Activated gamma-delta T cell treated with anti-CD3 and anti-CD28 coated beads, Interleukin-2, amount 50 U/mL, for 16 hours (primary cell): ENCODE measurements at places on chromosomes 7 and 10.

DNA sequence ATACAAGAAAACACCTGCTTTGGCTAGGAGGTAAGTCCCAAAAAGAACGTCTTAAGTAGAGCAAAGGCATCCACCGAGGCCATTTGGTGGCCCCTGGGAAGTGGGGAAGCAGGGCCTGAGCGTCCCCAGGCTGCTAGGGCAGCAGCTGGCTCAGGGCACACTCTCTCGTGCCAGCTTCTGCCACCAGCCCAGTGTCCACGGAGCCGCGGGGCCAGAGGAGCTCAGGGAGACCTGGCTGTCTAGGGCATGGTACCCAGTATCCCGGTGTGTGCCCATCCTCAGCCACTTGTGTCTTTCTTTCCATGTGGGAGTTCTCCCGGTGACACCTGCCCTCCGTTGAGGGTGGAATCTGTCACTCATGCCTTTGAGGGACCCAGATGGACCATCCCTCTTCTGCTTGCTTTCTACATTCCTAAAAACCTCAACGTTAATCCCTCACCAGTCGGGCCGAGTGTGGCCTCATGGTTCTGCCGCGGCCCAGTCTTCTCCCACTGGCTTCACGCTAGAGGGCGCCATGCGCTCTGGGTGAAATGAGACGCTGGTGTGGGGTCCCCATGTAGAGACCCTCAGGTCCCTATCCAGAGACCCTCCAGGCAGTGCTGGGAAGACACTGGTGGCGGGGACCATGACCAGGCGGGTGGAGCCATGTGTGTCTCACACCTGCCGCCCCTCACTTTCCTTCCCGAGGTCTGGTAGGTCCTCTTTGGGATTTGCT, 9.5 kb upstream of the AP5Z1 start:
- no peak for DNase-seq

DNA sequence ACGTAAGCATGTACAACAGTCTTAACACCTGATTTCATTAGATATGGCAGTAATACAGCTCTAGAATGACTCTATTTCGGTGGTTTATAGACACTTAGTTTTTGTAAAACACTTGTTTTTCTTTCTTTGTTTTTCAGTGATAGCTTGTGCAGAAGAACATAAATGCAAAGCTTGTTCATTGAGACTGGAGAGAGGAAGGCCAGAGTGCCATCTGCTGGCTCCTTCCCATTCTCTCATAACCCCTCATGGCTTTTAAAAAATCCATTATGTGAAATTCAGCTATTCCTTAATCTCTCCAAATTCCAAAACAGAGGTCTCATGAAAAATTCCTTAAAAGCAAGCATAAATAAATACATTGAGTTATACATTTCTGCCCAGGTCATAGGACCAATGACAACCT, 76.3 kb downstream of the CACNB2 start:
- no peak for DNase-seq

DNA sequence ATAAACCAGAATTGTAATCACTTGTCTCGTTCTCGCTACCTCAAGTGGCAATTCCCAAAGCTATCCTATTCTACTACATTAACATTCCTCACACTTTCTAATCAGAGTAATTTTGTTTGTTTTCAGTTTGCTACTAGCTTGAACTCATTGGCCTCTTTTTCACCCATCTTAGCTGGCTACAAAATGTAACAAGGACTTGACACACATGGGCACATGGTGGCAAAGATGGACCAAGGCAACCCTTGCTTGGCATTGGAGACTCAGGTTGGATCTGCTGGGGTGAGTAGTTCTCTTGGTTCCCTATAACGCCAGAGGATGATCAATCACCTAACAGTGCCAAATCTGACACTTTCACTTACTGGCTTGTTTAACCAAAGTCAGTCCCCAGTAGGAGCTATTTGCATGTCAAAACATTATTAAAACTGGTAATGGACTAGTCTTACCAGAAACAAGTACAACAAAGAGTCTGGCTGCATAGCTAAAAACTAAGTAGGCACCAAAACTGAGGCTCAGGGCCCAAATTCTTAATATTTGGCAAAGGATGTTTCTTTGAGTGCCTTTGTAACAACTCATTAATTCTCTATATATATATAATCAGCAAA, 1.9 kb downstream of the USP6NL start:
- no peak for DNase-seq

GRCh38 chr7:155423337-155424285, 34.3 kb upstream of the EN2 start:
- no peak for DNase-seq

GRCh38 chr7:74604326-74605020, 53.0 kb upstream of the GTF2I start:
- DNase-seq, result no peak

DNA sequence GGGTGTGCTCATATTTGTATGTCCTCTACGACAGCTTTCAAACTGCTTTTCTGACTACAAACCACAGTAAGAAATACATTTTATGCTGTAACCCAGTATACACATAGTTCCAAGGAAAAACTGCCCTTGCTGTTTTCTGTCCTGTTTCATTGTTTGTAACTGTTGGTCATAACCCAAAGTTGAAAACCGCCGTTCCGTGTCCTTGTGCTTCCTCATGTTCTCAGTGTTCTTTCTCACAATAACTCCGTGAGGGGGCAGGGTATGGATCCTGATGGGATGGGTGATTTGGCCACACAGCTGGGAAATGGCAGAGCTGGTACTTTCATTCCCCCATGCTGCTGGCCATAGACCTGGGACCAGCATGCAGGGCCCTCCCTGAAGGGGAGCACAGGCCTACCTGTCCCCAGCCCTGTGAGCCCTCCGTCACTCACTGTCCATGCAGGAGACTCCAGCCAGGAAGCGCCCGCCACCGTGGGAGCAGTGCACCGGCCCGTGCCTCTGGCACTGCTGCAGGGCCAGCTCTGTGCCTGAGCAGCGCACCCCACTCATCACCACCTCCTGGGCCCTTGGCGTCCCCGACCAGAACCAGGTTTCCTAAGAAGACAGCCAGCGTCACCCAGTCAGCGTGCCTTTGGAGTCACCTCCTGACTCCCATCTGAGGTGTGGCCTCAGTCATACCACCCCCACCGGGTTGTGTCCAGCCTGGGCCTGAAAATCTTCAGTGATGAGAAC, 12.7 kb downstream of the LOXL4 start:
- no peak for DNase-seq

DNA sequence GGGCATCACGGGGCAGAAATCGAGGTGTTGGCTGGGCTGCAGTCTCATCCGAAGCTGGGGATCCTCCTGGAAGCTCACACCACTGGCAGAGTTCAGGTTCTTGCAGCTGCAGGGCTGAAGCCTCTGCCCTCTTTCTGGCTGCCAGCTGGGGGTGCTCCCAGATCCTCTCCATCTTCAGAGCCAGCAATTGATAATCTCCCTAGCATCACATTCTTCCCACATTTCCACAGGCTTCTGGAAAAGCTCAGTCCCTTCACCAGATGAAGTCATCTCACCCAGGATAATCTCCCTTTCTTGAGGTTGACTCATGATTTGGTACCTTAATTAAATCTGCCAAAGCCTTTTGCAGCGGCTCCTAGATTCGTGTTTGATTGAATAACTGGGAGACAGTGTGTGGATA, 55.2 kb downstream of the NRP1 start:
- DNase-seq, result no peak

DNA sequence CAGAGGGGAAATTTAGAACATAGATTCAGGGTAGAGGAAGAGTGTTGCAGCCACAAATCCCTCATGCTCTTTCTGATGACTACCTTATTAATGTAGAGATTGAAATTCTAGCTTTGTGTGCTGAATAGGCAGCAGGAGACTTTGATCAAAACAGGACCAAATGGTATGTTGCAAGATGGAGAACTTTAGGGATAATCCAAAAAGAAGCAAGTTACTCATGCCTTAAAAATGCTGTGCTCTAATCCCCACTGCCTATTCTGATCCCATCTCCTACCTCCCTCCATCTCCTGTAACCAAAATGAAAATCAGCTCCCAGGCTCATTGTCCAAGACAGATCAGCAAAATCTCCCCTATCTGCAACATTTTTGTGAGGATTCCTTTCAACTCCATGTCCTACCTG, 31.3 kb downstream of the CH25H start:
- no peak for DNase-seq

- no peak for DNase-seq
Observed at GRCh38 chr7:95974108-95974507, 201.8 kb downstream of the DYNC1I1 start.

- no peak for DNase-seq
Observed at GRCh38 chr7:22985436-22985835, 28.5 kb downstream of the HYCC1 start.

DNA sequence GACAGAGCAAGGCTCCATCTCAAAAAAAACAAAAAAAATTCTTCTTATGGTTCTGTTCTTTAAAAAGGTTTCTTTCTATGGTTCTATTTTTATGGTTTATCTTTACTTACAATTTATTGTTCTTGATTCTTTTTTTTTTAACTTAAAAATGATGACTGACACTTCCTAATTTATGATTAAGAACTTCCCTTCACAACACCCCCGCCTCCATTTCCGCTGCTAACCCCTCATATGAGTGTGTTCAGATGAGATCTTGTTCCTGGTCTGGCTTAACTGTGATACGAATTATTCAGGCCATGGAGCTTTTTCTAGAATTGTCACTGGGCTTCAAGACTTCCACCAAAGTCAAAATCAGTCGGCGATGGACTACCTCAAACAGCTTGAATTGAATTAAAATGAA, 33.9 kb downstream of the PTER start:
- DNase-seq, result no peak

GRCh38 chr7:69434398-69434815, 163.9 kb upstream of the AUTS2 start:
- DNase-seq, result no peak

DNA sequence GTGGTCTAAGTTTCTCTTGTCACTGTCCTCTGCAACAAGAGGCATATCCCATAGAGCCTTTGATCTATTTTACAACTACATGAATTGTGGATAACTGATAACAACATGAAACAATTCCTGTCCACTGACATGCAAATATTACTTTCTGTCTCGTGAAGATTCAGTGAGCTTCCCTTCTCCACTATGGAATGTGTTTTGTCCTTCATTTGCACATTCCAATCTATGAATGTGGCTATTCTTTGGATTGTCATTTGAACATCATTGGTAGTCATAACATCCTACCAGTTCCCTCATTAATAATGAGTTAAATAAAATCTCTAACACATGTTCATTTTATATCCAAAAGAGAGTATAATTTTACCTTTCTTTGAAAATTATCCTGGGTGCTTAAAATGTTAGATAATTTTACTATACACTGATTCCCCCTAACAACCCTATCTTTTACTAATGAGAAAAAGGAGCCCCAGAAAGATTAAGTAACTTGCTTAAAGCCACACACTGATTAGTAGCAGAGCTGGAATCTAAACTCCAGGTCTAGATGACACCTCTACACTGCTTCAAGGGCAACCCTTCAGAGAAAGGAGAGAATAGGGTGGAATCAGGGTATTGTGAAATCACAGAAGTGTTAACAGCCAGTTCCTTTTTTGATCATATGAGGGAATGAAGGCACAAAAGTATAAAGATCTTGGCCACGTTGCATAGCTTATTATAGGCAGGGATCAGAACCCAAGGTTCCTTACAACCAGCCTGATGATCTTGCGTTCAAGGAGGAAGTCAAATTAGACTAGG, 39.1 kb downstream of the PDE1C start:
- DNase-seq, result no peak

DNA sequence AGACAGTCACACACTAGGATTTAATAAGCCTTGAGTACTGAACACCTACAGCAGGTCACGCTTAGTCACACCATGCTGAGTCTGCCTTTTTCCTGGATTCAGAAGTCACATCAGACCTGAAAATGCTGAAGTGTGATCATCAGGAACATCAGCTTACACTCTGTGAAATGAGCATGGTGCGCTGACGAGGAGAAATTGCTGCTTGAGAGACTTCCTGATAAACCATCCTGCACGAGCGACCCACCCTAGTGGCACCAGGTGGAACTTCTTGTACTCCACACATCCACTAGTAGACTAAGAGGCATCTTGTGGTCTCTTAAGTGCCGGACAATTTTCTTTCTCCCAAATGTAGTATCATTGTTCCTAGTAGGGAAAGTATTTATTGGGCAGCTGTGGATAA, 51.8 kb upstream of the MRLN start:
- DNase-seq, result no peak

- DNase-seq, result no peak
Observed at GRCh38 chr7:120941856-120942255, 8.7 kb upstream of the ING3 start.

- DNase-seq, result no peak
Observed at GRCh38 chr10:5776881-5777197, 36.4 kb downstream of the GDI2 start.

- DNase-seq, result no peak
Observed at GRCh38 chr10:18610517-18610916, 40.9 kb downstream of the NSUN6 start.

GRCh38 chr7:128236924-128237586, 4.0 kb upstream of the LEP start:
- DNase-seq, result no peak

DNA sequence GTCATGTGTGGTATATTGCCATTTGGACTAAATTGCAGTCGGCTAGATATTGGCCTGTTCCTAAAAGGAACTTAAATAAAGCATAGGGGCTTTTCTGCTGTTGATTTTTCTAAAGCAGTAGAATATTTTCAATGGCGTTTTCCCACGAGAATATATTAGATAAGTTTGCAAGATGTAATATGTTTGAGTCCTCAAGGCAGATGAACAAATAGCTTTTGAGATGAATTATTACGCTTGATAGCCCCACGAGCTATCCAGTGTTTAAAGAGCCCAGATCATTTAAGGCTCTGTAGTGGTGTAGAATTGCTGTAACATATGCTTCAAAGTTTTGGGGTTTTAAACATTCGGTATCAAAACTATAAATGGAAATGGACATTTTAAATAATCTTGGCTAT, 2.9 kb downstream of the CELF2 start:
- no peak for DNase-seq

DNA sequence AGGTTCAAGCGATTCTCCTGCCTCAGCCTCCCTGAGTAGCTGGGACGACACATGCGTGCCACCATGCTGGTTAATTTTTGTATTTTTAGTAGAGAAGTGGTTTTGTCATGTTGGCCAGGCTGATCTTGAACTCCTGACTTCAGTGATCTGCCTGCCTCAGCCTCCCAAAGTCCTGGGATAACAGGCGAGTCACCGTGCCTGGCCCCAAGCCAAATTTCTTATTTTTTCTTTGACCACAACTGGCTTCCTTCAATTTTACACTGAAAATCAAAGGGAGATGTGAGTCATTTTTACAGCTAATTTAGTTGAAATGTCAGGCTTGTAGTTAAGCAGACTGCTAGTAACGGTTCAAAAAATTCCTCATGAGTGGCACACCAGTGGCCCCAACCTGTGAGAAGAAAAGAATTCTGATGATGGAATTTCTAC, 7.8 kb downstream of the RNF216 start:
- no peak for DNase-seq

DNA sequence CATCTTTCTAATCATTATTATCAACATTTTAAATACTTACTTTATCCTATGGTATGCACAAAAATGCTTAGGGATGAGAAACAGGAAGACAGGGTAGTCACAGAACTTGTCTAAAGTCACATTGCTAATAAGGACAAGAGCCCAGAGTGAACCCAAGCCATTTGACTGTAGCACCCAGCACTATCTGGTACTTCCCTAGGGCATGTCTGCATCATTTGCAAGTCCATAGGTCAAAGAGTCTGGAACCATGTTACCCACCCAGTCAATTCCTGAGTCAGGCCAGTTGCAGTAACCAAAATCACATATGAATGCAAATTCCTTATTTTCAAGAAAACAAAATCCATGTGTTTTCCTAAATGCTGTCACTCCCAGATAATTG, 19.1 kb downstream of the ASAH2 start:
- no peak for DNase-seq

GRCh38 chr10:8312079-8312478, 257.6 kb downstream of the GATA3 start:
- no peak for DNase-seq
